ENCODE measurements at places on chromosomes 1 and 21.

- no peak for DNase-seq
These were observed 16.5 kb upstream of the HDAC1 start for GRCh38 chr1:32275424-32275823.

- DNase-seq: no peak
These were observed 251.4 kb downstream of the MATN1 start for GRCh38 chr1:30472009-30472408.

DNA sequence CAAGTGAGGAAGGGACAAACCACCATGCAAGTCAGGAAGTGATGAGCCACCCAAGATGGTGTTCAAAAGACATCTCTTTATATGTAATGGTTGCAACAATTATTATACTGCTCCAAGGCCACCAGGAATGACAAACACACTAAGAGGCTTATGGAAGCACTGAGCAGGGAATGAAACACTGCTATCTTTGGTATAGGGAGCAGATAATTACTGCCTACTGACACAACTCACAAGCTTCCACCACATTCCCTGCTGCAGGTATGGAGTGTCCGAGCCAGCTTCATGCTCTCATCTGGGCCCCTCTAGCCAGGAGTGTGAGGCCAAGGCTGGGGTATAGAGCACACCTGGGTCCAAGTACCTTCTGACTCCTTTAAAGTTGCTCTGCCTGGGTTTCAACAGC lies 371.4 kb downstream of the HHAT start:
- DNase-seq: no peak

- no peak for DNase-seq
These were observed 80.8 kb downstream of the PIK3CD start for GRCh38 chr1:9732123-9732971.

DNA sequence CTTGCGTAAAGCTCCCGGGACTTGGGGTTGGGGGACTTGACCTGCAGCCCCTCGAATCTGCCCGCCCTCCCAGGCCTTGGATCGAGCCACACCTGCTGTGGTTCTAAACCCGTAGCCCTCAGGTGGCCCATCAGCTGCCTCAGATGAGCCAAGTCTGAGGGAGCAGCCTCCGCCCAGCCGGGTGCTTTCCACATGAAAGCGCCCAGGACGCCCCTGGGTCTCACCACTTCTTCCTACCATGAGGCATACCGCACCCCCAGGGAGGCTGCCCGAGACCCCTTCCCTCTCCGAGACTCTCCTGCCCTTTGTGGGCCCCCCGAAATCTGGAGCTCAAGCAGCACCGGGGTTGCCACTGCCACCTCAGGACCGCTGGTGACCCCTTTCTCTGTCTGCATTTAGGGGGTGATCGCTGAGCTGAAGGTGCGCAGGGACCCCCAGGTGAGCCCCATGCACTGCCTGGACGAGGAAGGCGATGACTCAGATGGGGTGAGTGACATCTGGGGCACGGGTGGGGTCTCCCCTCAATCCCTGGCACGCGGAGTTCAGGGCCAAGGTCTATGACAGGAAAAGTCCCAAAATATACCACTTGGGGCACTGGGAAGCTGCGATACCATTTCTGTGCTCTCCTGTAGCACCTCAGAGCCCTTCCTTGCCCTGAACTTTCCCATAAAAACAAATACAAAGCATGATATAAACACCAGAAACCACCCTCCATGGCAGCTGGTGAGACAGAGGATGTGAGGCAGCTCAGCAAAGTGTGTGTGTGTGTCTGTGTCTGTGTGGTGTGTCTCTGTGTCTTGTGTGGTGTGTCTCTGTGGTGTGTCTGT lies 68.5 kb downstream of the SLC19A1 start:
- no peak for DNase-seq

DNA sequence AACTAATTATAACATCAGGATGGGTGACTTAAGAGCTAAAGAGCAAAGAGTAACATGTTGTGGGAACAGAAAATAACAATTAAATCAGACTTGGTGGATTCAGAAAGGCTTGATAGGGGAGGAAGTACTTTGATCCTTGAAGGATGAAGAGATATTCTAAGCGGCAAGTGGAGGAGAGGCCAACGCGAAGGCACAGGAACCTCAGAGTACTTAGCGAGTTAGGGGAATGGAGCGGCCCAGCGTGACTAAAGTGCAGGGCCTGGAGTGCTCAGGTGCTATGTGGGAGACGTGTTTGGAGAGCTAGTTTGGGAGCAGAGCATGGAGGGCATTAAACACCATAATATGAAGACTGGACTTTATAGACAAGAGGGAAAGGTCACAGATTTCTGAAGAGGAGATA lies 64.3 kb downstream of the ADCY10 start:
- DNase-seq: no peak

DNA sequence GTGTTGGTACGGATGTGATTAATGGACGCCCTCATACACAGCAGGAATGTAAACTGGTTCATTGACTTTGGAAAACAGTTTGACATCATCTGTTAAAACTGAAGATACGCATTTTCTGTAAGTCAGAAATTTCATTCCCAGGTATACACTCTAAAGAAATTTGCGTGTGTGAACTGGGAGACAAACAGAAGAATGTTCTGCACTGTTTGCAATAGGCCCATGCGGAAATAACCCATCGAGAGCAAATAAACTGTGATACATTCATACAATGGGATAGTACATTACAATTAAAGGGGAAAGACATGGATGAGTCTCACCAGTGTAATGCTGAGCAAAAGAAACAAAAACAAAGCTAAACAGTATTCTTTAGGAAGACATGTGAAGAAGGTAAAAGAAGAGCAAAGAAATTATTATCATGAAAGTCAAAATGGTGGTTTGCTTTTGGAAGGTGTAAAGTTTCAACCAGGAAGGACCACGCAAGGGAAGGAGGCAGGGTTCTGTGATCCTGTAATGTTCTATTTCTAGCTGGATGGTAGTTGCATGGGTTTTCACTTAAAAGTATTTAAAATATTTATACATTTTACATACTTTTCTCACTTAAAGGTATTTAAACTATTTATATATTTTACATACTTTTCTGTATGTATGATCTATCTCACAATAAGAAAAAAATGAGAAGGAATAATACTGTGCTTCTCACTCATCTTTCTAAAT lies 30.3 kb downstream of the INTS7 start:
- DNase-seq: no peak

DNA sequence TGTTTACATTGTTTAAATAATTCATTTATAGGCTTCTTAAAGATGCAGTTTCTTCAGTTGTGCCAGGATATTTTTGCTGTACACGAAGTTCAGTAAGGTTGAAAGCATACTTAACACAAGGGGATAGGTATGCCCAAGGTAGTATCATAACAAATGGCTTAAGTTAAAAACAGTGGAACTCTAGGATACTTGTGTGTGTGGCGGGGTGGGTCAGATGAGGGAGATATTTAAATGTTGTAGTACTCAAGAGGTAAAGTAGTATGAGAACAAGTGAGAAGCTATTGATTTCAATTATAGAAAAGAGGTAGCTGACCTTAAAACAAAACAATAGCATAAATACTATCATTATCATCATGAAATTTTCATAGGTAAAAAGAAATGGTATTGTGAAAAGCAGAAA lies 6.2 kb downstream of the LRRC7 start:
- no peak for DNase-seq

- no peak for DNase-seq
These were observed 11.5 kb downstream of the ARHGEF16 start for GRCh38 chr1:3465935-3466321.

- DNase-seq: peak; percentile 85
These were observed 4.8 kb upstream of the IFNLR1 start for GRCh38 chr1:24191860-24192259.

GRCh38 chr1:200181861-200182260 lies 154.4 kb downstream of the NR5A2 start:
- DNase-seq: no peak

- no peak for DNase-seq
These were observed 319.8 kb upstream of the C1orf174 start for GRCh38 chr1:4219826-4220225.

- DNase-seq: peak; percentile 3
These were observed 69.8 kb upstream of the RGS18 start for GRCh38 chr1:192088496-192088895.

GRCh38 chr21:32829504-32829903 lies 57.9 kb upstream of the PAXBP1 start:
- DNase-seq: no peak

DNA sequence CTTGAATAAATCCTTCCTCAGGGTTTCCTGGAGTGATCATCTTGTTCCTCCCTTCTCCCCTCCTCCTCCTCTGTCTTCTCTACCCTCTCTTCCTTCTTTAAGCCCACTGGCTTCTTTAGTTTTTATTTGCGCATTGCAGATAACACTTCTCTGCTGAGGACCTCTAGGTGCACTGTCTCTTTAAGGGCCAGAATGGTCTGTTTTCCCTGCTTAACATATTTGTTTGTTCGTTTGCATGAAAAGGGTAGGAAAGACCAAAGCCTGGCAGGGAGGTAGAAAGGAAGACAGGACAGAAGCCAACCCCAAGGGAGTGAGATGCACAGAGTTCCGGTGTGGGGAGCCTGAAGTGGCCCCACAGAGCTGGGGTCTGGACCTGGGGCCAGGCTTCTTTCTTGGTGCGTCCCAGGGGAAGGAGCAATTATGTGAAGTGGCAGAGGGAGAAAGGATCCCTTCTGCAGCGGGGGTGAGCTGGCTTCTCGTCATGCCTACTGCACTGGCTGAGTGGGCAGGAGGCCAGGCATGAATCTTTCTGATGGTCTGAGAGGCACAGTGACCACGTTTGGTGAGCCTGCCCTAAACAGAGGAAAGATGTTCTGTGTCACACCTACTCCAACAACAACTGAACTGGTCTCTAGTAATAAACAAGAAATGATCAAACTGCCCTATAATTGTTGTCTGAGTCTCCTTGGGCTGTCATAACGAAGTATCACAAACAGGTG lies 232.7 kb downstream of the KCNJ6 start:
- no peak for DNase-seq

GRCh38 chr1:39926343-39926793 lies 24.7 kb upstream of the MYCL start:
- DNase-seq: no peak

DNA sequence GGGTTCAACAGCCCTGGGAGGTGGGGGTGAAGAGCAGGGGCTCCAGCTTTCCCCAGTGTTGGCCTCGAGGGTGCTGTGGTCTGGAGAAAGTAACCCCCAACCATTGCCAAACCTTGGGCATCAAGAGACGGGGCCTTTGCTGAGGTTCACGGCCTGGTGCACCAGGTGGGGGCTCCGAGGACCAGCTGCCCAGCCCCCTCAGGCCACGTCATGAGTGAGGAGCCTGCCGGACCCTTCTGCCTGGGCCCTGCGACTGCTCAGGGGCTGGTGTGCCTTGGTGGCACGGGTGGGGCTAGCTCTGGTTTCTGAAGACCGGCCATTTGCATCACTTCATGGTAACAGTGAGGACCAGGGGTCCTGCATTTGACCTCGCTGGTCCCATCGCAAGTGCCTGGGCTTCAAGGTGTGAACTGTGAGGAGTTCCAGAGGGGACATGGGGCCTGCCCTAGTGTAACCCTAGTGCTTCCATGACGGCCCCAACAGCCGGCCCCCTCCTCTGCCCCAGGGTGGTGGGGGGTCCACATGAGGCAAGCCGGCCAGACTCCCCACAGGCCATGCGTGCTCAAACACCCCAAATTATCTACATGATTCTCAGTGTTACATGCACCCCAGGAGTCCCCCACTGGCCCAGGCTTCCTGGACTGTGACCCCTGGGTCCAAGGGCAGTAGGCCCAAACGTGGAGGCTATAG lies 13.5 kb downstream of the MORN1 start:
- DNase-seq: no peak

DNA sequence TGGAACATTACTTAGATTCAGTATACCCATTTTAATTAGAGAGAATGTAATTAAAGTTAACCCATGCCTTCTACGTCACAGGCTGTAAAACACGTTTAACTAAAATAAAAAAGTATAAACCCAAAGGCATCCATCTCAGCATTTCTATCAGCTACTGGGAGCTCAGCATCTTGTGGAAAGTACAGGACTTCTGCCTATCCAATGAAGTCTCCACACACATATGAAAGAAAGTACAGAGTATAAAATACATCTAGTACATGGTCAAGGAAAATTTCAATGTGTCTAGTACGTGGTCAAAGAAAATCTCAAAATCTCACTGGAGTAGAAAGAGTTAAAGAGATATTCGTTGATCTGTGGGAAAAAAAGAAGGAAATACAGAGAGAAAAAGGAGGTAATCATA lies 141.4 kb upstream of the ZNHIT6 start:
- DNase-seq: no peak

DNA sequence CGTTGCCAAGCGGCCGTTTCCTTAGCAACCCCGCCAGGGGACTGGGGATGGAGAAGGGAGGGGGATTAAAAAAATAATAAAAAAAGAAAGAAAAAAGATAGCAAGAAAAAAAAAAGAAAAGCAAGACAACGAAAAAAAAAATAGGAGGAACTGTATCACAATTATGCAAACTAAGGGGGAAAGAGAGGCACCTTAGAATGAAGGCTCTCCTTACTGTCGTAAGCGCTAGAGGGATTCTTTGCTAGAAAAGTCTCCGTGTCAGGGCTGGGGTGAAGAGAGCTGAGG lies 625 bp upstream of the NEGR1 start:
- no peak for DNase-seq

DNA sequence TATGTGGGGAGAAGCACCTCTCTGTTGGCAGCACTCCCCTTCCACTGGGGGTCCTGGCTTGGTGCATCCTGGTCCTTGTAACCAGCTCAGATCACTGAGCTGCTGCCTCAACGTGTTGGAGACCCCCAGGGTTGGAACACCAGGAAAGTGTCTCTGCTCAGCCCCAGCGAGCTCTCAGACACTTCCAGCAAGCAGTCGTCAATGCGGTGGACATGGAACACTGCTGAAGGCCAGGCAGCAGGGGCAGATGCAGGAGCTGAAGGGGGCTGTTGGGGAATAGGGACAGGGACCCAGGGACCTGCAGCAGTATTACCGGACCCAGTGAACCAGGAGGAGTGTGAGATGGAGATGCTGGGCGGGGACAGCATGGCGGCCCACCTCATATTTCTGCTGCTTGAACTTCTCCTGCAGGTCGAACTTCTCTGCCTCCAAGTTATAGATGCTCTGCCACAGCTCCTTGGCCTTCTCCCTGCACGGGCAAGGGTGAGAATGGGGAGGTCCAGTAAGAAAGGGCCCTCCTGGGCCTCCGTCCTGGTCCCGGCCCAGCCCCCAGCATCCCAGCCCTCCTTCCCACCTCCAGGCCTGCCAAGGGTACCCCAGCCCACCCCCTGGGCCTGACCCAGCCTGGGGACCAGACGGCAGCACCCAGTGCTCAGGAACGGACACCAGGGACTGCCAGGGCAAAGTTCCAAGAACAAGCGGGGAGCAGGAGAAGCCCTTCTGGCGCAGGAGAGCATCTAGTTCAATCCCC lies 16.4 kb downstream of the TNNT2 start:
- no peak for DNase-seq

DNA sequence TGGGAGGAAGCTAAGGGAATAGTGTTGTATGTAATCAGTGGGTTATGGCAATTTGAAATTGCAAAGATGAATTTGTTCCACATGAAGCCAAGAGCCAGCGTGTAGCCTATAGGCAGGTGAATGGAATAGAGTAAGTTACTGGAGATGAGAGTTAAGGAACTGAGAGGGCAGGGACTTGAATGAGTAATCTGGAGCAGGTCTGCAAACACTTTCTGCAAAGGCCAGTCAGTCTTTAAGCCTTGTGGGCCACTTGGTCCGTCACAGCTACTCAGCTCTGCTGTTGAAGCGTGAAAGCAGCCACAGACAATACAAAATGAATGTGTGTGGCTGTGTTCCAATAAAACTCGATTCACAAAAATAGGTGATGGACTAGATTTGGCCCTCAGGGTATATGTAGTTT lies 29.2 kb downstream of the SZT2 start:
- no peak for DNase-seq

- no peak for DNase-seq
These were observed 151.4 kb downstream of the PTGER3 start for GRCh38 chr1:70896224-70896623.

- no peak for DNase-seq
These were observed 186.0 kb downstream of the LEPR start for GRCh38 chr1:65606426-65606825.
